ENCODE measurements at places on chromosomes 6 and 20.

DNA sequence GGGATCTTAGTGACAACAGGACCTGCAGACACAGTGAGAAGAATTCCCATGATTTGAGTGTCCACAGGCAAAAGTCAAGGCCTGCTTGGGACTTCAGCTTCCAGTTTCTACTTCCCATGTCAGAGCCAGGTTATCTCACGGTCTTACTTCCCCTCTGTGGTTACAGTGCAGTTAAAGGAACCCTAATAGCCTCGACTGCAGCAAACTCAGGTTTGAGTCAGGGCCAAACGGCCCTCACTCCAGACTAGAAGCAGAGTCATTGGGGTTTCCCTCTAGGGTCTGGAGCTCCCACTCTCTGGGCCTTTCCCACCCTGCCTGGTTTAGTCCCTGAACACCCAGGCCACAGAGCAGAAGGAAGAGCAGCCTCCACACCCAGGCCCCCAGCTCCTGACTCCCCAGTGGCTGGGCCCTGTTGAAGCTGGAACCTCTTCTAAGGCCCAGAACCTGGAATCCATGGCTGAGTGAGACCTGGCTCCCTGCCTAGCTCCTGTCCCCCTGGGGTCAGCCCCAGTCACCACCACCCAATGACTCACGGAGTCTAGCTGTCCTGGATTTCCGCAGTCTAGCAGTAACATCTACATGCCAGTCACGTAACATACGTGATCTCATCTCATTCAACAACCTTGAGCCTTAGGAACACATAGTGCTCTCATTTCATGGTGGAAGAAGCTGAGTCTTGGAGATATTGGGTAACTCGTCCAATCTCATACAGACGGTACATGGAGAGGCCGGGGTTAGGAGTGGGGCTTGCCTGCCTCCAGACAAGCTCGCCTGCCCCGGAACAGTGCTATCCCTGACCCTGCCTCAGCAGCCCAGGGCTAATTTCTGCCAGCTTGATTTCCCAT is 9.2 kb upstream of the GHRH start:
- DNase-seq = peak; percentile 28

DNA sequence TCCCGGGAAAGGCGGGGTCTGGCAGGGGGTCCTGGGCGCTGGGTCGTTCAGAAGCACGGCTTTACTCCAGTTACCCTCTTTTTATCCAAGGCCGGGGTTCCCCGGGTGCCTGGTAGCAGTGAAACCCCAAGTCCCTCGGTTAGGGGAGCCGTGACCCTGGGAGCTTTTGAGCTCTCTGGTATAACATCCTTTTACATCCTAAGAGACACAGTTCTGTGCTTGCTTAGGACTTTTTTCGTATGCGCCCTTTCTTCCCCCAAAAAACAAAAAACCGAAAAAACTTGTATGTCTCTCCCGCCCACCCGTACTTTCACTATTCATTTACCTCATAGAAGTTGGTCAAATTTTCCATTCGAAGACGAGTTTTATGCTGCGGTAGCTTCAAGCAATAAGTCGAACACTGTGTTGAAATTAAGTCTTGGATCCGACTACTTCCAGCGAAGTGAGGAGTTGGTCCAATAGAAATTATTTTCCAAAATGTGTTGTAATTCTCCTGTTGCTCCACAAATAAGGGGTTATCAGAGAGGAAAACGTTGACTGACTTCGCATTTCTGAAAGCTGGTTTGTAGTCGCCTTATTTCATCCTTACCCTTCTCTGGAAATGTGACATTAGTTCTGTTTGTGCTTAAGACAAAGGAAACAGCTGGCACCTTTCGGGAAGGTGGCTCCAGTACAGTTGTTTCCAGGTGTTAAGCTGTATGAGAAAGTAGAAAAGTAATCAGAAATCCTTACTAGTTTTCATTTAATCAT is 816 bp upstream of the MAN1A1 start:
- DNase-seq = peak; percentile 81

DNA sequence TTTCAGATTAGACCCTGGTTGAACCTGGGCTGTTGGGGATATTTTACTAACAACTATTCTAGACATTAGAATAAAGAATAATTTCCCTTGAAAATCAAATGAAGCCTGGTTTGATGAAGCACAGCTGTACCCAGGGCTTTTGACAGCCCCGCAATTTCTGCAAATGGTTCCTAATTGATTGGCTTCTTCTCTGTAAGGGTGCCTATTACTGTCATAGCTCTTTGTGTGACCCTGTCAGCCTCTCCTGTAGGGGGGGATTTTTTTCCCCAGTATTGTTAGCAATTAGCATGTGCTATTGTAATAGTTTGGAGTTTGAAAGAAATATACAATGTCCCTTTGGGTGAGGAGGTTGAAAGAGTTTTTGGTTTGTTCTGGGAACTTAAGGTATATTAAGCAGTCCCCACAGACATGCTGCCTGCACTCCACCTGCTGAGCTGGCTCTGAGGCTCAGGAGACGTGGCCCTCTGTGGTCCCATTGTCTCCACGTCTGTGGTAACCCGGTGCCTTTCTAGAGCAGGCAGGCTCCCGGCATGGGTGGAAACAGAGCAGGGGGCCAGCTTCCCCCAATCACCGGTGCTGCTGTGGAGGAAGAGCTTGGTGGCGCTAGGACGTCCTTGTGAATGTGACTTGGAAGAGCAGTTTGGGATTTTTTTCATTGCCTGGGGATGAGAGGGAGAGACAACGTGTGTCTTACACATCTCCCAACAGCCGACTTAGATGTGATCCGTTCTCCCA is 47.3 kb upstream of the CLDN20 start:
- no peak for DNase-seq

DNA sequence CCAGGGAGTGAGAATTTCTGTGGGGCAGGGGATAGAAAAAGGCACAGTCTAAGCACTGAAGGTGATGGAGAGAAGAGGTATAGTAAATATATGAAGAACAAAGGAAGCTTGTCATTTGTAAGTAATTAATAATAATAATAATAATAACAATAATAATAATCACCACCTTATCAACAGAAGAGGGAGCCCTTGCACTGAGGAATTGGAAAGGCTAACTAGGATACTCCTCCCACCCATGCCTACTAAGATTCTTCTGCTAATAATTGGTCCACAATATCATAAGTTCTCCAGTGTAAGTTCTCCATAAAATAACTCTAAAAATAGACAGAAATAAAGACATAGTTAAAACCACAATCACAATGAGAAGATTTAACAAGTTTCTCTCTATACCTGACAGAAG is 912 bp upstream of the OR12D3 start:
- peak; percentile 1 for DNase-seq

DNA sequence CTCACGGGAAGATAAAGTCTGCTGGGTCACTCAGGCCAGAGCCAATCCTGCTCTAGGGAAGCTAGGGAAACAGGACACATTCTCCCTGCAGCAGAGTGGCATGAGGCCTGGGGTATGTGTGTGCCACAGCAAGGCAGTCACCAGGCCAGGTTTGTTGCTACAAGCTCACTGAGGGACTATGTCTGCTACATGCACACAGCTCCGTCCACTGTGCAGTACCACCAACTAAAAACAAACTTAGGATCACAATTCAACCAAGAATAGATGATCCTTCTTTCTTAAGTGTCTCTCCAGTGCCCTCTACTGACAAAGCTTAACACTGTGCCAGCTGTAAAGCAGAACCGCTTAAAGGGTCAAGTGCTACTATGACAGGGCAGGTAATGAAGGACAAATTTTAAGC is 192.5 kb downstream of the PTPRK start:
- DNase-seq = no peak

GRCh38 chr6:22828179-22829062 is 259.1 kb downstream of the HDGFL1 start:
- DNase-seq = peak; percentile 98

DNA sequence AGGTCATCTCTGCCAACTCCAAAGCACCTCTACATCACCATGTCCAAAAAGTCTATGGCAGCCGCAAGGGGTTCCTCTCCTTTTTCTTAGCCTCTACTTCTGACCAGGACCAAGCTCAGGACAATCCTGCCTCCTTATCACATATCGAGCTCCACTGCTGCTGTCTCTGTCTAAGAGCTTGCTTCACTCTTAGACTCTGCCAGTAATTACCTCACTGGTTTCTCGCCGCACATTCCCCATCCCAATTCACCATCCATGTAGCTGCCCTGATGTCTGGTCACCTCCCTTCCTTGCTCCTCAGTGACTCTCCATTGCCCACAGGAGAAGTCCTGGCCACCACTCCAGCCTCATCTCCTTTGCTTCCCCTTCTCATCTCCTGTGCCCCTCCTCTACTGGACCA is 24.1 kb upstream of the PI16 start:
- DNase-seq = no peak

DNA sequence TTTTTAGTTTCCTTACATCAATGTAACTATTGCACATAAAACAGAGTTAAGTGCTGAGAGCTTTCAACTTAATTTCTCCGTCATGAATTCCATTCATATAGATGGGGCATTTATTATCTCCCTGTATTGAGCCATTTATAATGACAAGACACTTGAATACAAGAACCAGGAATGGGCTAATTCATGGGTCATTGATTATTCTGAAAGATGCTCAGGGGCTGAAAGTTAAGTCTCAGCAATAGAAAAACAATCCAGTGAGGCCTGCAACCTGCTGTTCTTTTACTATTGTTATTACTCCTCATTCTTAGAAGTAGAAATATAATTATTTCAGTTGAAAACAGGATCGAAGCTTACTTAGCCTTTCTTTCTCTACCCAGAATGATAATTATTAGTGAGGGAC is 307.7 kb downstream of the MMUT start:
- no peak for DNase-seq

DNA sequence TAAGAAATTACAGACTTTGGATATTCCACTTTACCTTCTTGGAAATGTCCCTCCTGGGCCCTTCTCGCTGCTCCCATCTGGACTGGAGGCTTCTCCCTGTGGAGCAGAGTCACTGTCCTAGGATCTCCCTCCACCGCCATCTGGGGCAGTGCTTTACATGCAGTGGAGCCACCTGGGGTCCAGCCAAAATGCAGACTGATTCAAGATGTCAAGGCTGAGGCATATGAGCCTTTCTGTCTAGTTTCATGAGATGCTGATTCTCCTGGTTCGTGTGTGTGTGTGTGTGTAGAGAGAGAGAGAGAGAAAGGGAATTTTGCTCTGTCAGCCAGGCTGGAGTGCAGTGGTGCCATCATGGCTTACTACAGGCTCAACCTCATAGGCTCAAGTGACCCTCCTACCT is 14.9 kb downstream of the MICA start:
- DNase-seq = no peak

- DNase-seq = no peak
Measured at GRCh38 chr6:93842178-93842577, 422.8 kb upstream of the EPHA7 start.

DNA sequence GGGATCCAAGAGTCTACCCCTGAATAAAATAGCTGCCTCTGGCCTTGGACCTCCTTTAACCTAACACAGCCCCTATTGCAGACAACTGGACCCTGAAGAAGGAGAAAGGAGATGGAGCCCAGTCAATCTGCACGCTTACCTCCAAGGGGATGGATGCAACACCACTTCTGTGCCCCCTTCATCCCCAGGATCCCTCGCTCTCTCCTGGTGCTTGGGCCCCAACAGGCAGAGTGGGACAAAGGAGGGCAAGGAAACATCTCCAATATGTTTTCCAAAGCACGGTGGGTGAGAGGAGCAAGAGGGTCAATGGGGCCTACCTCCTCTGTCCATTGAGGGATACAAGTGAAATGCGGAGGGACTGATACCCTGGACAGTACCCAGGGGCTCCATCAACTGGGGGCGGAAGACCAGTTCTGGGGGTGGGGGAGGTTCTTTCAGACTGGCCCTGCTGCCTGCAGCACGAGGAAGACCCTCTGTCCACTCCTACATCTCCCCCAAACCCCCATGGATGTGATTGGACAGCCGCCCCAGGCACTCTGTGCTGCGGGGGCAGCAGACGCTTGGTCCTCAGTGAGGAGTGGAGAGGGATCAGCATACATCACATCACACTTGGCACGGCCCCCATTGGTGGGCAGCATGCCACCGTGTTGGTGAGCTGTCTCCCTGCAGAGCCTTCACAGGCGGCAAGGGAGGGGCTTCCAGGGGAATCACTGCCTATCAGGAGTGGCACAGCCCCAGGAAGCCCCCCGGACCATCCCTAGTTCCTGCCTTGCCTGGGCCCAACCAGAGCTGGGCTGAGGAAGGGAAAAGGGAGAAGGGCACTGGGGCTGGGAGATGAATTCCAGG is 70.6 kb downstream of the MRPL14 start:
- DNase-seq = peak; percentile 91

Data from umbilical cord (tissue), 2 donors.